Inflammatory macrophage treated with lipopolysaccharide for 1 hour (primary cell): ENCODE measurements at places on chromosomes 6 and 20.

- no peak for DNase-seq
These were observed 597 bp upstream of the GLYATL3 start for GRCh38 chr6:49499126-49499525.

DNA sequence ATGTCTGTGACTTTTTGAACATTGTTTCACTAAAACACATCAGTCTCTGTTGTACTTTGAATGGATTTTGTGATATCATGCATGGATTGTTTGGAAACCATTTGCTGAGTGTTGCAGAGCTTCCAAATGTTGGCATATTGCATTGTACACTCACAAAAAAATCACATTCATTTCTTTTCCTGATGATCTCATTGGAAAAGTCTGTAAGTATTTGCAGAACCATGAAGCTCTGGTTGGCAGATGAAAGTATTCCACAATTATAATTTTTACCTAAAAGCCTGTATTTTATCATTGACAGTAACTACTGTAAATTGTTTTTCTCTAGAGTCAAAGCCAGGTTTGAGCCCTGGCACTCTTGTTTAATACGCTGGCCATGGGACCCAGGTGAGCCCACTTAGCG lies 42.1 kb downstream of the VAPB start:
- DNase-seq, result no peak

DNA sequence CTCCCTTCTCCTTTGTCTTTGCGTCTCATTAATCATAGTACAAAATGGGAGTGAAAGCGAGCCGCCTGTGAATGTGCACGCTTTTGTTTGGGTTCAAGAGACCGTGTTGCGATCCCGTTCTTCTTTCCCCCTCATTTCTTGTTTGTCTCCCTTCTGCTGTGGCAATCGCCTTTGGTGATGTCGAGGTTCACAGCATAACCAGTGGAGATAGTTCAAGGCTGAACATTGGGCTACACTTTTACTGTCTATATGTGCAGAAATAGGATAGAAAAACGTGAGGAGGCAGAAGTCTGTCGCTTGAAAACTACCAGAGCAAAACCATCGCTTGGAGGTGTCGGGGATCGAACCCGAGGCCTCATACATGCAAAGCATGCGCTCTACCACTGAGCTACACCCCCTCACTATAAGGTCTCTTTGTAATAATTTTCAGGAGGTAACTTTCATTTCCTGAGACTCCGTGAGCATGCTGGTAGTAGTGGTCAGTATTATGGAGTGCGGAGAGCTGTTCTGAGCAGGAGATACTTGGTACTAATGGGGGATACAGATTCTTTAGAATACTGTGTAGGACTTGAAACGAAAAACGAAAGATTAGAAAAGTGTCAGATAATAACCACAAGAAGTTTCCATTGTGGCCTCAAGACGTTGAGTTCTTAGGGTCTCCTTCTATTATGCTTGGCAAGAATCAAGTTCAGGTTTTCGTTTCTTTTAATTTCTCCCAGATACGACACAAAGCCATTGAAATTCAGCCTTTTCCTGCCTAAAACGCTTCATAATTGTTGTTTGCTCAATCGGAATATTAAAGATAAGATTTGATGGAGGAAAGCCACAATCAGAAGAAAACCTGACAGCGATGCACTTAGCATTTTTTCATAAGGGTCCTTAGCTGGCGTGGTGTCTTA lies 106.6 kb downstream of the TRIM27 start:
- DNase-seq, result no peak

GRCh38 chr6:167757821-167758220 lies 68.9 kb upstream of the AFDN start:
- DNase-seq, result no peak

DNA sequence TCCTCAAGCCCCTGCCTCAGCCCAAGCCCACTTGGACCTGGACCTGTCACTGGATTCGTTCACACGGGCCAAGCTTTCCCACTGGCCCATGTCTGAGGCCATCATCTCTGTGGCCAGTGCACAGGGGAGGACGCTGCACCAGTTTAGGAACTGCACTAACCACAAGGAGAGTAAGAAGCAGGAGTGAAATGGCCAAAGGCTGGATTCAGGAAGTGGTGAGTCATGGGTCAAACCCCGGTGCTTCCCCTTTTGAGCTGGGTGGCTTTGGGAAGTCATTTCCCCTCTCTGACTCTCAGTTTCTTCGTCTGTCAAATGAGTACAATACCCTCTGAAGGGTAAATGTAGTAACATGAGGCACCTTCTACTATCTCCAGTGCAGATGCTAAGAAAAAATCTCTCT lies 87.9 kb downstream of the CD40 start:
- DNase-seq, result peak; percentile 92

DNA sequence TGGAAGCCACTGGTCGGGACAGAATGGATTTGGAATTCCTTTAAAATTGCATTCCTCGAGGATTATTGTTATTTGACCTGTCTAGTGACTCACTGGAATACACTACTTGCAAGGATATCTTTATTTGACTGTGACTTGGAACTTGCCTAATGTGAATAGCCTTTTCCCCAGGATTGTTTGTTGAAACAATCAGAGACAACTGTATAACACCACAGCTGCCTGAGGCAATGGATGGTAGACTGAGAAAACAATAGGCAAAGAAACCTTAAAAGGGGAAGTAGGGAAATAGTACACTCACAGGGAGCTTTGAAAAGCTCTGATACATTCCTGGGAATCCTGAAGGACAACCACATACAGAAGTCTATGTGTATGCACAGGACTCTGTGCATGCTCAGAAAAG lies 465.3 kb downstream of the BMP2 start:
- no peak for DNase-seq

DNA sequence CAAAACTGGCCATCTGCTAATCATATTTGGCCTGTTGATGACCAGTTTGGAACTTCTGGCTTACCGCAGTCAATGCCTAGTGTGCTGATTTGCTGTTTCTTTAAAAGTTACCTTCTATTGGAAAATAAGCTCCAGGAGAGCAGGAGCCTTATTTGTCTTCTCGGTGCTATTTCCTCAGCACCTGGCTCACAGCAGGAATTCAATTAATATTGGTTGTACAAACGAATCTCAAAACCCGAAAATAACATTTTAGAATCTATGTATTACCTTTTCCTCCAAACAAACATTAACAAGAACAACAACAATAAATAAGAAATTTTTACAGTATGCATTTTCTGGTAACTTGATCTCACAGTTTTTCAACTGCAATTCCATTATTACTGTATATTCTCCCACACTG lies 1080.7 kb upstream of the MAP3K7 start:
- DNase-seq, result no peak

DNA sequence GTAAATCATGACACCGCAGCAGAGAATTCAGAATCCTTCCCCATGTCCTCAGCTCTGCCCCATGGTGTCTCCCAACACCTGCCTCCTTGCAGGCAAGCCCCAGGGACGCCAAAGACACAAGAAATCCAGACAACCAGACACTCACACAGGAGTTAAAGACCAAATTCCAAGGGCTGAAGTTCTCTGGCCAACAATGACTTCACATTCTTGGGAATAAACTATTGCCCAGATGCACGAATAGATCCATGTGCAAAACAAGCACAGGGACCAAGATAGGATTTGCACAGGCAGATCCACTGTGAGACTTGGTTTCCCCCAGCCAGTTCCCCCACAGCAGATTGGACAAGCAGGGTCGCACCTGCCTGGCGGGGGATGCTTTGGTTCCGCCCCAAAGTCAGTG lies 246.7 kb downstream of the SOD2 start:
- no peak for DNase-seq
